ENCODE measurements at places on chromosomes 5 and 9.

DNA sequence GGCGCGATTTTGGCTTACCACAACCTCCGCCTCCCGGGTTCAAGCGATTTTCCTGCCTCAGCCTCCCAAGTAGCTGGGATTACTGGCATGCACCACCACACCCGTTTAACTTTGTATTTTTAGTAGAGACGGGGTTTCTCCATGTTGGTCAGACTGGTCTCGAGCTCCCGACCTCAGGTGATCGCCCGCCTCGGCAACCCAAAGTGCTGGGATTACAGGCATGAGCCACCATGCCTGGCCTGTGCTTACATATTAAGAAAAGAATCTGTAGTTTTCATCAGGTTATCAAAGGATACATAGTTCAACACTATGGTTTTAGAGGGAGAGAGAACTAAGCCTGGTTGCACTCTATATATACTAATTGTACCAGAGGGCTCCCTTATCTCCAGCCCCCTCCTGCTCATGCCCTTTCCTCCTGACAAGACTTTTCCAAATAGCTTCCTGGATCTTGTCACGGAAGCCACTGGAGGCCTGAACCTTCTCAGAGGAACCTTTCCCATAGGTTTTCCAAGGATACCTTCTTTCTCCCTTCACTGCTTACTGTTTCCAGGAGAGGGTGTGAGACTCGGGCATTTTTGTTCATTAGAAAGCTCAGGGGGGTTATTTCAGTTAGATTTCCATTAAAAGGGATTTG is 53.1 kb downstream of the SLC44A1 start:
- no peak for DNase-seq

- DNase-seq = no peak
These were observed 235.7 kb upstream of the PRR16 start for GRCh38 chr5:120228262-120229031.

DNA sequence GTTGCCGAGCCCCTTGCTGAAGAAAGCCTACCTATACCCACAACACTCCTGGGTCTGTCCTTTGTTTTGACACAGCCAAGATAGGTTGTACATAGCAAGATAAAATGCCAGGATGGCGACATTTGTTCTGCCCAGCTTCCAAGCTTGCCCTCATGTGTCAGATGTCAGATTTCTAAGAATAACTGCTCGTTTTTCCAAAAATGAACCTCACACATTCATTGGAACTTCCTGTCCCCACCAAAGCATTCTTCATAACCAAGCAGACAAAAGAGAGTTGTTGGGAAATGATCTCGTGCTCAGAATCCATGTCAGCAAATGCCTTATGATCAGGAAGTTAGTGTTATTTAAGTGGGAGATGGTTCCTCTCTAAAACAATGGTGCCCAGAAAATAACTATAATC is 210.1 kb downstream of the ZNF608 start:
- no peak for DNase-seq

- DNase-seq = no peak
These were observed 344.2 kb downstream of the TMEM161B start for GRCh38 chr5:87924436-87924835.

GRCh38 chr5:159290741-159291140 is 27.7 kb downstream of the UBLCP1 start:
- DNase-seq = no peak

- no peak for DNase-seq
These were observed 93.3 kb downstream of the TMEM174 start for GRCh38 chr5:73266176-73266738.

- DNase-seq = no peak
These were observed 116.9 kb upstream of the CPEB4 start for GRCh38 chr5:173771121-173771724.

DNA sequence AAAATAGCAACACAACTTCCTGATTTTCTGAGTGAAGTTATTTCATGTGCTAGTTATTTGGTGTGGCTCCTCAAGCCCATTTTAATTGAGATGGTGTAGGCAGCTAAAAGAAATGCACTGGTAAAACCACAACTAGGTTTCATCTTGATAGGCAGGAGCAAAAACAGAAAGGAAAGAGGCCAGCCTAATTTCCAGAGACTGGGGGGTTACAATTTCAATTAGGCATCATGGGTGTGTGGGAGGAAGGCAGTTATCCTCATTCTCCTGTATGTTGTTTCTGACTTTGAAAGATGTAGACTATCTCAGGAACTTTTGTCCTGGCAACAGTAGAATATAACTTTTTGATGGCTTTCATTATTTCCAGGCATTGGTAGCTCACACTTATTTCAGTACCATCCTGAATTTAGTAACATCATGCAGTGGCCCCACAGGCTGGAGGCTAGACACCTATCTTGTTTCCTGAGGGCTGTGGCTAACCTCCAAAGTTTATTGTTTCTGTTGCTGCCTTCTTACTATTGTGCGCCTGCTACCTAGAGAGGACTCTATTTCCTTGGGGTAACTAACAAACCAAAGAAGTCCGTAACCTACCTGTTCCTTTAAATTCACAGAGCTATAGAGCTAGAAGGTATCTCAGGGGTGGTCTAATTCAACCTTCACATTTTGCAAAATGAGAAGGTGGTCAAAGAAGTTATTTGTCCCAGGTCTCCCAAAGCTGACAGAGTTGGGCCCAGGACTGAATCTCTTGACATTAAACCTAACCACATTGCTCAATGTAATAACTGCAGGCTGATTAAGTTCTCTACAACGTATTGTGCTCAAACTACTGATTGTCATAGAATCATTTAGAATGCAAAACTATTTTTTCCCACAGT is 42.4 kb downstream of the FYB1 start:
- DNase-seq = no peak

- DNase-seq = no peak
These were observed 63.0 kb downstream of the FAT2 start for GRCh38 chr5:151528153-151528552.

DNA sequence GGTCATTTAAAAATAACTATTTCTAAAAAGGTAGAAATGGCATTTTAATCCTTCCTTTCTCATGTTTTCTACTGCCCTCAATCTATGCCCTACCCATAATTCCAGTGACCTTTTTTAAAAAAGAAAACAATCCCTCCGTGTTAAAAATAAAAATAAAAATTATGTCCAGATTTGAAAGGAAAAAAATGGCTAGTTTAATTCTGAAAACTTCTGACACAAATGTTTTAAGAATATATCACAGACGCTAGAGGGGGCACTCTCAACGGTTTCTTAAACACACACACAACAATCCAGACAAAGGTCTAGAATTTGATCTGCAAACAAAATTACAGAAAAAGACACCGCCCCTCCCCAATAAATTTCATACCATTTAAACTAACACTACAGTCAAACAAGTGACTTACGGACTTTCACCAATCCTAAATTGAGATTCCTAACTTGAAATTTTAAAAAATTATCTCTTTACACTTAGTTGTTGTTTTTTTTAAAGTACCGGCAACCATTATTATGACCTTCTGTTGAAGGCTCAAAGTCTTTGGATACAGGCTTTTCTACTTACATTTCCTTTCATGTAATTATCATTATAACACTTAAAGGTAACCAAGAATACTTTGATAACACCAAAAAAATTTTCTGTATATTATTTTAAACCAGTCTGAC is 38.2 kb downstream of the CLINT1 start:
- DNase-seq = no peak

- peak; percentile 46 for DNase-seq
These were observed 54.4 kb downstream of the ANKH start for GRCh38 chr5:14816999-14817761.

DNA sequence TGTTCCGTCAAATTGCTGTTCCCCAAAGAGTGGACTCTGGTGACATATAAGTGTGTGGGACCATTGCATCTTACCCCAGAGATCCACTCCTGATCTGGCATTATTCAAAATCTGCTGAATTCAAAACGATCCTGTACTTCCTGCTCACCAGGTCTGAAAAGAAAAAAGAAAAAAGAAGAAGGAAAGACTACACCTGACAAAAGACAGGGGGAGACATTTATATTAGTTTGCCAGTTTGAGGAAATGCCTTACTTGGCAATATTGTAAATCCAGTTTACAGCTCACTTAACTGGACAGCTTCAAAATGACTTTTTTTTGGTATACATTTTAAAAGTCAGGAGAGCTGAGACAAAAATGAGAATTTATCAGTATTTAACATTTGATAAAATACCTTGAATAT is 15.0 kb upstream of the GRHPR start:
- DNase-seq = no peak

DNA sequence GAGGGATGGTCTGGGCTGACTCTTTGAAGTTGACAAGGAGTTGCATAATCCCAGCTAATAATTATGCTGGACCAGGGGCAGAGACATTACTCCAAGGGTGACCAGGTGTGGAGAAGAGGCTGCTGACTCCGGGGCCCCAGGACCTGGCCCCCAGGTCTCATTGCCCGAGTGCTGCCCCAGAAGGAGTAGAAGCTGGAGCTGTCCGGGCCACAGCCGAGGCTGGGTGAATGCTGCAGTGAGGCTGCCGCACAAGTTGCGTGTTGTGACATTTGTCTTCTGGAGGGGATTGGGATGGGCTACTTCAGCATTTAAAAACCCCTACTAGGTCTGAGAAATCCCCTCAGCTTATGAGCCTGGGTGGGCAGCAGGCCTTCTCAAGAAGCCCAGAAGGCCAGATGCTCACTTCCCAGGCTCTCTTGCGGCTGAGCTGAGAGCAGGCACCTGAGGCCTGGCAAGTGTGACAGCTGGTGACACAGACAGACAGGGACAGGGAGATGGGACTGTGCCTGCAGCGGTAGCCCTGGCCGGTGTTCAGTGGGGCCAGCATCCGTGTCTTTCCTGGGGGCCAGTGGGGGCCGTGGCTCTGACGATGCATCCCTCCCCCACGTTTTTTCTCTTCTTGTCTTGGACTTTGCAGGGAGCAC is 122.8 kb downstream of the KCNIP1 start:
- no peak for DNase-seq

- DNase-seq = no peak
These were observed 56.9 kb upstream of the RASA1 start for GRCh38 chr5:87210743-87211142.

DNA sequence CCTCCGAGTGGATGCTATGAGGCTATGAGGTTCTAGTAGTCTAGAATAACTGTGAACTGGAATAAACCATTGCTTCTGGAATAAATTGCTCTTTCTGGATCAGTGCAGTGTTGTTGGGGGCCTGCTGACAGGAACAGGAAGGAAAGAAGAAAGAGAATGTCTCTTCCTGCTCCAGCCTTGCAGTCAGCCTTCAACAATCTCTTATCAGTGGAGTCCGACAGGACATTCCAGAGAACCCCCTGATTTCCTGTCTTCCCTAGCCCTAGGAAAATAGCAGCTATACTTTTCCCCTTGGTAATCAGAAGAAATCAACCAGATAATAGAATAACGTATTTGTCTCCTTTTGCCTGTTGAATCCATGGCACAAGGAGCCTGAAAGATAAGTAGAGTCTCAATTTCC is 55.4 kb downstream of the WDR36 start:
- no peak for DNase-seq

DNA sequence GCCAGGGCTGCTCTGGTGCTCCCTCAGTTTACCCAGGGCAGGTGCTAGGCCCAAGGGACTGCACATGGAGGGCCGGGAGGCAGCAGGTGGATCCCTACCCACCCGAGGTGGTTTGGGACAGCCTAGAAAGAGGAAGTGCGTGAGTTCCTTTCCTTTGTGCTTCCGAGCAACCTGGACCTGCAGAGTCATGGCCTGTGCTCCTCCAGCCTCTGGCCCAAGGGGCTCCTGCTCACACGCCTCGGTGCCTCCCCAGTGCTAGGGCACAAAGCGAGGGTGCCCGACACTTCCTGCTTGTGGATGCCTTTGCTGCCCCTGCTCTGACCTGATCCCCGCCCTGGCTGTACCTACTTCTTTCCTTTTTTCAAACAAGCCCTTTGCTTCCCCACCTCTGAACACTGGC is 79.3 kb downstream of the RXRA start:
- no peak for DNase-seq

DNA sequence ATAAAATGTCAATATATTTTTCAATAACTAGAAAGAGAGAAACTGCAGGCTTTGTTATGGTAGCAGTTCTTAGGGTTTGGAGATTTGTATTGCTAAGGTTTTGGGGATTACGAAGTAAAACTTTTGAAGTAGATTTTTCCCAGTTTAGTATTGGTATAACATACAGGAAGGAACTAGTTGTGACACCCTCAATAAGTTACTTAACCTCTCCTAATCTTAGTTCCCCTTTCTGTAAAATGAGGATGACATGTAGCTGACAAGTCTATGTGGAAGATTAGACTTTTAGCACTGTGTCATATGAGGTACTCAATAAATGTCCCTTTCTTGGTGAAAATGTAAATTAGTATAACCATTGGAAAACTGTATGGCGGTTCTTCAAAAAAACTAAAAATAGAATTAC is 73.4 kb upstream of the ATG10 start:
- DNase-seq = no peak

DNA sequence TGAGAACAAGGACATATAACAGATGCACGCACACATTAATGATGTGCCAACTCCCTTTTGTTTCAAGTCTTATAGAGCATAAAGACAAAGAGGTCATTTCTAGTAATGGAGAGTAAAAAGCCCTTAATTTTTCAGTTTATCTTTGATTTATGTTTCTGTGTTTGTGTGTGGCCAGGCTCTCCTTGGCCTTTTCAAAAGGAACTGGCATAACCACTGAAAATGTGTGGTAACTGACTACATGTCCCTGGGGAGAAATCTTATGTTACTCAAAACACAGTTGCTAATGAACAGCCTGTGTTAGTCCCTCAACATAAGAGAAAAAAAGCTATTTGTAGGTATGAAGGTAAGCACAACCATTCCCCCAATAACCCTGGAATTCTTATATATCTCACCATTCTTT is 47.6 kb upstream of the SHOC1 start:
- no peak for DNase-seq

GRCh38 chr5:10251405-10251804 is 1.3 kb downstream of the CCT5 start:
- no peak for DNase-seq

DNA sequence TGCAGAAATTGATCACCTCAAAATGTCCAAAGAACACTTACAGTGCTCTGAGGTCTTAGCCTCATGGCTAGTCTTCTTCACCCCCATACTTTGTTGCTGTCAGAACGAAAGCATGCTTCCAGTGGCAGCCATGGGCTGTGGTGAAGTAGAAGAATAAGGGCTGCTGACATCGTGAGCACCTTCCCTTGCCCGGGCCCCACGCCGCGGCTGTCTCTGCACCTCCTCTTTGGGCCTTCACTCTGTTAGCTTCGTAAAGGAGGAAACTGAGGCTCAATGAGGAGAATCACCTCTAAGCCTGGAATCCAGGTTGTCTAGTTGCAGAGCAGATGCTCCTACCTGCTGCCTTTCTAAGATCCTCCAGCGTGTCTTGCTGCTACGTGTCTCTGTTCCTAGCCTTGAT is 139.5 kb upstream of the SLC28A3 start:
- no peak for DNase-seq
